ENCODE measurements at places on chromosomes 3 and 15. TPM values are rescaled to one million over a fixed set of nuclear protein-coding genes. Genes with fewer than 3 reads are reported as not detected.

Gene CDCP1
- total RNA-seq, result 2.9 TPM

DNA sequence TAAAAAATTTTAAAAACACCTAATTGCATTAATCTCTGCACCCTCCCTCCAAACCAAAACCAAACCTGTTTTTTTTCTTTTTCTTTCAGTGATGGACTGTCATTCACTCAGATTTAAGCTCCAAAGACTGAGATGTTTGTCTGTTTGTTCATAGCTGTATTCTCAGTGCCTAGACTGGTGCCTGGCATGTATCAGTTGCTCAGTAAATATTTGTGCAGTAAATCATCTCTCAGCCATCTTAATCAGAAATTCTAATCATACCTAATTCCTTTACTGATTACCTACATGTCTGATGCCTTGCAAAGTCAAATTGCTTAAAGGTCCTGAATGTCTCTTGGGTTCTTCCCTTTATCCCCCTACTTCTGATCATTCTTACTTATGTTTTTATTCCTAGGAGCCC, 138.8 kb downstream of the ZNF609 start:
- no peak for DNase-seq

- DNase-seq, result no peak
These were observed 1.3 kb upstream of the PP2D1 start for GRCh38 chr3:20013396-20013795.

DNA sequence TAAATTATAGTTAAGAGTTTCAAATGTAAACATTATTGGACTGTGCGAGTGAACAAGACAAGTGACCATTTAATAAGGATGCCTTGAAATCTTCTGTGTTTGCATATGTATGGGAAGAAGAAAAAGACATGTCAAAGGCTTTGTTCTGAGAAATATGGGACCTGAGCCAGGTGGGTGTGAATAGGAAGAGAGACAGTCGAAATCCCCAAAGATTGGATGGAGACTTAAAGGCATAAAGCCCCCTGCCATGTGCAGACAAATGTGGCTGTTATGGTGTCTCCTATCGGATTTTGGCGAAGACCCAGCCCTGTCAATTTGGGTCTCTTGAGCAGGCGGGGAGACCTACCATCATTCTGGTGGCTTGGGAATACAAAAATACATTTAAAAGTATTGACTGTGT, 16.9 kb downstream of the FXR1 start:
- no peak for DNase-seq

Gene TGM4
- not detected for total RNA-seq

DNA sequence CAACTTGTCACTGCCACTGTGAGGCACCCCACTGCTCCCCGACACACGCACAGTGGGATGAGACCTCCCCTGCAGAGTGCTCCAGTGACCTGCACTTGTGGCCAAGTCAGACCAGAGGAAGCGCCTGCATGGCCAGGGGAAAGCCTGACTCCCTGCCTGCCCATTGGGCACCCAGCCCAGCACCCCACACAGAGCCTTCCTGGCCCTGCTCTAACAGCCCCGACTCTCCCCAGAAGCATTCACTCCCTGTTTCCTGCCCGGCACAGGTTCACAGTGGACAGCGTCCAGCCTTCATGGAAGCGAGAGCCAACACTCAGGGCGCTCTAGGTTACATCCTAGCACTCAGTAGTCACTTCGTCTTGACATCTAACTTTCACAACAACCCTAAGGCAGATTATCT, 27.8 kb downstream of the RBPMS2 start:
- DNase-seq, result no peak

Gene MRAS
- total RNA-seq, result 22.9 TPM

DNA sequence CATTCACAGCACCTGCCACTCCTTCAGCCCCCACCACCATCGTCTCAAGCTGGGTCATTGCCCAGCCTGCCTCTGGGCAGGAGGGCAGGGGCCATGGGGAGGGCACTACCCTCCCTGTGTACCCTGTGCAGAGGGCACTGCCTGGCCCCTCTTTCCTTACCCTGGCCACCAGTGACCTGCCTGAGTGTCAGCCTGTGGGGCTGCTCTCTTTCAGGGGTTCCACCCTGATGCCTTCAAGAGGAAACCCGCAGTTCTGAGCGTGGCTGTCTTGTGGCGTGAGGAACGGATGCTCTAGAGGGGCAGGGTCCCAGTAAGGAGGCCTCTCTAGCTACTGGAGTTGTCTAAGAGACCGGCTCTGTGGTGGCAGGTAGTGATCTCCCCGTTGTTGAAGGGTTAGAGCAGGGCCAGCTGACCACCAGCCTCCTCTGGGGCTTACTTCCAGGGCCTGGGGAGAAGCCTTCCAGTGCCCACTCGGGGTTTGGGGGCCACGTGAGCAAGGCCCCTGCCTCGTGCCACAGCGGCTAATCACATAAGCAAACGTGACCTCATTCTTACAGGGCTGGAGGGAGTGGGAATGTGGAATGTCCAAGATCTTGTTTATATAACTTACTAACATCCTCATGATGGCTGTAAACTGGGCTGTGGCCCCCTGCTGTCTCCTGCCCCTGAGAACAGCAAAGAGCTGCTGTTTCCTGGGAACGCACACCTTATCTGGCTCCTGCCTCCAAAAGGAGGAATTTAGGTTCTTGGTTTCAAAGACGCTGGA, 31.4 kb upstream of the SEC13 start:
- no peak for DNase-seq

DNA sequence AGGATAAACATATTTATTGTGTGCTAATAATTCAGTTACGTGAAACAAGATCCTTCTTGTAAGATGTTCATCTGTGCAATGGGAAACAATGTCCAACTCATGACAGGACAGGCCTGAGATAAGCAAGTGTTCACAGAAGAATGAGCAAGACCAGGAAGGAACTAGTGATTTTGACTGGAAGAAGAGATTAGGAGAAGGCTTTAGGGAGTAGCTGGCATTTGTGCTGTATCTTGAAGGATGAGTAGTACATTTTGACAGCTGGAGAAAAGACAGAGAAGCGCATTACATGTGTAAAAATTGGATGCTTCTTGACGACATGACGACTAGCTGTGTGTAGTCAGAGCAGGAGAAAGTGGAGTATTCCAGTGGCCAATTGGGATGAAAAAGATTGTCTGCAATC, 48.4 kb downstream of the GBE1 start:
- no peak for DNase-seq

Gene SPSB4
- total RNA-seq, result 5.6 TPM

DNA sequence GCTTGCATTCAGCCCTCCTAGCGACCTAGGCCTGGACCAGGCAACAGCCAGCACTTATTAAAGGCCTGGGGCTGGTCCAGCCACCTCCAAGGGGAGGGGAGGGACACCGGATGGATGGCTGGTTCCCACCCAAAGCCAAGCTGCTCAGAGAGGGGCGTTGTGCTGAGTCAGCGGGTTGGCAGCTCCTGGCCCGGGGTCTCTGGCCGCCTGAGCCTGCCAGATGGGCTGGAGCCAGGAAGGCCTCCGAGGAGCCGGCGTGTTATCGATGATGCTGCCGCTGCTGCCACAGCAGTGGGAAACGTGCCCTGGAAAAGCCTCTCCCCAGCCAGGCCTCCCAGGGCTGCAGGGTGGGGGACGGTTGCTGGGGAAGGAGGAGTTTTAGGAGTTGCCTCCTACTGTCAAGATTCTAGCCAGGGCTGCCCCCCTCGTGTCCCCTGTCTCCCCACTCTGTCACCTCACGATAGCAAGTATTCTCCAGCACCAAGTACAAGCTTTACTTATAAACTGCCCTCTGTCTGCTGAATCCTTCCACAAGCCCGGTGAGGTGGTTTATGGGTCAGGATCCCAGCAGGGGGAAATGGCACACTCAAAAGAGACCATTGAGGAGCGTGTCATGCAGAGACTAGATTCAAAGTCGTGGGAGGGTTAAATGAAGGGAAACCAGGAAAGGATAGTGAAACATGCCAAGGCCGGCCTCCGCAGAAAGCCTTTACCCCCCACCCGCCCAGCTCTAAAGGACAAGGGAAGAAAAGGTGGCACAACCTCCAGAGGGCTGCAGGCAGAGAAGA, 43.2 kb upstream of the TSEN2 start:
- no peak for DNase-seq

Gene PLIN1
- 3.6 TPM for total RNA-seq

GRCh38 chr3:27718459-27718858, 3.7 kb downstream of the EOMES start:
- DNase-seq, result no peak

DNA sequence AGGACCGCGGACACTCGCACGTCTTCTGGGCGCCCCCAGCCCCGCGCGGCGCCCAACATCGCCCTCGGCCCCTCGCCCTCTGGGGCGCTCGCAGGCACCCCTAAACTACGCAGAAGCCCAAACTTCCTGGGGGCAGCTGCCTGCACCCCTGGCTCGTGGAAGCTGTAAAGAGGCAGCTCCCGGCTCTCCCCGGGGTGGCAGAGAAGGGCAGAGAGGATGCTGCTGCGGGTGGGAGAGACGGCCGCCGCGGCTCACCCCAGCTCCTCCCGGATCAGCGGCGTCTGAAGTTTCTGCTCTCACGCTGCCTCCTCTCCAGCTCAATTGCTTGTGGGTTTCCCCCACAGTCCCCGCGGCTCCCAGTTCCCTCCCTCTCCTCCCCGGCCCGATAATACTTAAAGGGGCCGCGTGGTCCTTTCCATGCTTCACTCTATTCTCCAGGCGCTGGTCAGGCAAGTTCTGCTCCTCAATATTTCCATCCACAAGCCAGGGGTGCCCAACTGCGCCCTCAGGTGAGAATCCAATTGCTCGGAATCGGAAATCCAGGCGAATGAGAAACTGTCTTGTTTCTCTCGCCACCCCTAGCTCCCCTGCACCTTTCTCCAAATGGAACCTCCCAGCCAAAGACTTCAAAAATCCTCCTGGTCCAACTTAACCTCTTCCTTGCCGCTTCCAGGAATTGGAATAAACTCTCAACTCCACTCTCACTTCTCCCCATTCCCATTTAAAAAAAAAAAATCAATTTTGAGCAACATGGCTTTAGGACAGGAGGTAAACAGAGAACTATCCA, 748.5 kb downstream of the ROBO1 start:
- peak; percentile 88 for DNase-seq

- DNase-seq, result no peak
These were observed 216.6 kb upstream of the GRM7 start for GRCh38 chr3:6644070-6644929.

GRCh38 chr3:128260275-128260674, 107.0 kb downstream of the EEFSEC start:
- no peak for DNase-seq

DNA sequence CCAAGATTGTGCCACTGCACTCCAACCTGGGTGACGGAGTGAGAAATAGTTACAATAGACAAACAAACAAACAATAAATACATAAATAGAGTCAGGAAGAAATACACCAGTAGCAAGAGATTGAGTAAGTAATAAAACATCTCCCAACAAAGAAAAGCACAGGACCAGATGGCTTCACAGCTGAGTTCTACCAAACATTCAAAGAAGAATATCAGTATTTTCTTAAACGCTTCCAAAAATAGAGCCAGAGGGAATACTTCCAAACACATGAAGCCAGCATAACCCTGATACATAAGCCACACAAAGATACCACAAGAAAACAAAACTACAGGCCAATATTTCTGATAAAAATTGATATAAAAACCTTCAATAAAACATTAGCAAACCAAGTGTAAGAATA, 30.7 kb upstream of the IGSF10 start:
- DNase-seq, result no peak

DNA sequence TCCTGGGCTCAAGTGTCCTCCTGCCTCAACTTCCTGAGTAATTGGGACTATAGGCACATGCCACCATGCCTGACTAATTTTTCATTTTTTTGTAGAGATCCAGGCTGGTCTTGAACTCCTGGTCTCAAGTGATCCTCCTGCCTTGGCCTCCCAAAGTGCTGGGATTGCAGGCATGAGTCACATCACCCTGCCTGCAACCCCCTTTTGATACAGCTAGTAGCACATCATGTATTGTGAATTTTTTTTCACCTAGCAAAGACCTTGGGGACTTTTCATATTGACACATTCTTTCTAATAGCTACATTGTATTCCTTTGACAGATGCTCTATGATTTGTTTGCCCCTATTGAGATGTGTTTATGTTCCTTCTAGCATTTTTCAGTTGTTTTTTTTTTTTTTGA, 14.2 kb downstream of the IRAK2 start:
- DNase-seq, result no peak

DNA sequence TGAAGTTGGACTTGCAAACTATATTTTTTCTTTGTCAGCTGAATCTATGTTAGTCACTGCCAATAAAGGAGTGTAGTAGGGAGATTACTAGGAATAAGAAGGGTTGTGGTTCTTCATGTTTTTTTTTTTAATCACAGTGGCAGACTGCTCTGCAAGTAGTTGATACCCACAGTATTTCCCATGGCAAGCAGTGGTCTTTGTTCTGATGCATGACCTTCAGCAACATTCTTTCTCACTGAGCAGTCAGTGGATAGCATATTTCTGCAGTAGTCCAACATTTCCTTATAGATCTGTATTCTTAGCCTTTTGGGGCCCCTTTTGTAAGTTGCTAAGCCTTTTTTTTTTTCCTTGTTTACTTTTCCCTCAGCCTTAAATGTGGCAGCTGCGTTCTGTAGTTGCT, 151.1 kb downstream of the DOCK3 start:
- DNase-seq, result no peak

DNA sequence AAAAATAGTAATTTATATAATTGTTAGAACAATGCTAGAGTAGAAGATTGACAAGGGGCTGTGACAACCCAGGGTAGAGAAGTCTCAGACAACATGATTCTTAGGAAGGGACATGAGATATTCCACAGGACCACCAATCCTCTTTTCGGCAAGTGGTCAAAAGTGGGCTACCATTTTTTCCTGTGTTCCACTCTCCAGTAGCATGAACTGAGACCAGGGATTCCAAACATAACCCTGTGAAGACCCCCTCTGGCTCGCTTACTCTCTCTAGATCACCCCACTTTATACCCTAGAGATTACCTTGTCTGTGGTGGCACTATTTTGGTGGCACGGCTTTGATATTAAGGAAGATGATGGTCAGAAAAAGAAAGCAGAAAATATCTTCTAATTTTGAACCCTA, 960 bp downstream of the GCSAM start:
- no peak for DNase-seq

- DNase-seq, result no peak
These were observed 70.2 kb upstream of the PIK3R4 start for GRCh38 chr3:130816561-130817445.

DNA sequence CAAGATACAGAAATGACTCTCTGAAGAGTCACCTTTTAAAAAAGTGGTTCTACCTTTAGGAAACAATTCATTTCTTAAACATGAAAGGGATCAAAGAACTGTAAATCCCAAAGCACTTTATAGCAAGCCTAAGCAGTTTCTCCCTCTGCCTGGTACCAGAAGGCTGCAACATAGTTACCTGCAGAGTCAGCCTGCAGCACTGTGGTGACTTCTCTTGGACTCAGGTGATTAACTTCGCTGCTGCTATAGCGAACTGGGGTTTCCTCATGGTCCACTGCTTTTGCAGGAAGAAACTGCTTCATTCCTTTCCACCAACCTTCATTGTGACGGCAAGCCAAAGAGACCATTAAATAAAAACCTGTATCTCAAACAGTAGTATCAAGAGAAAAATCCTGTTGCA, 37.3 kb downstream of the ST3GAL6 start:
- no peak for DNase-seq

- no peak for DNase-seq
These were observed 8.9 kb downstream of the SEMA5B start for GRCh38 chr3:123018683-123019082.

Gene PEX11A
- 17.1 TPM for total RNA-seq

Gene TMEM108
- total RNA-seq, result 2.3 TPM

Data from urinary bladder (tissue), 4 donors.